Stimulated activated CD8-positive, alpha-beta memory T cell treated with anti-CD3 and anti-CD28 coated beads, Interleukin-7, amount 100 ng/mL, for 4 hours (primary cell): ENCODE measurements at places on chromosomes 5 and 9.

DNA sequence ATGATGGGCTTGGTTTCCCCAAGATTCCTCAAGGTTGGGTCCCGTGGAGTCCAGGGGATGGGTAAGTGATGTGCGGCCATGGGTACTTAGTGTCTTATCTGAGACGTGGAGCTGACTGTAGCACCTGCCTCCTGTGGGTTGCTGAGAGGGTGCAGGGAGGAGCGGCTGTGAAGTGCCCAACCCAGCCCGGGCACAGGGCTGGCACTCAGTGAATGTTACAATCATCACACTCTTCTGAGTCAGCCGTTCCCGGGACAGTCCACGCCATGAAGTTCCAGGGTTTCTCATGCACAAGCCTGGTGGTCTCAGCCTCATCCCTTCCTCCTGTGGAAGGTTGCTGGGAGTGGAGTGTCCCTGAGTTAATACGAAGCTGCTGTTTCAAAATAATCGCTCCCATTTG, 29.1 kb downstream of the NTNG2 start:
- DNase-seq, result no peak

- no peak for DNase-seq
Measured at GRCh38 chr5:45521067-45521466, 175.1 kb downstream of the HCN1 start.

GRCh38 chr9:14768405-14769229, 46.1 kb upstream of the CER1 start:
- DNase-seq, result no peak

DNA sequence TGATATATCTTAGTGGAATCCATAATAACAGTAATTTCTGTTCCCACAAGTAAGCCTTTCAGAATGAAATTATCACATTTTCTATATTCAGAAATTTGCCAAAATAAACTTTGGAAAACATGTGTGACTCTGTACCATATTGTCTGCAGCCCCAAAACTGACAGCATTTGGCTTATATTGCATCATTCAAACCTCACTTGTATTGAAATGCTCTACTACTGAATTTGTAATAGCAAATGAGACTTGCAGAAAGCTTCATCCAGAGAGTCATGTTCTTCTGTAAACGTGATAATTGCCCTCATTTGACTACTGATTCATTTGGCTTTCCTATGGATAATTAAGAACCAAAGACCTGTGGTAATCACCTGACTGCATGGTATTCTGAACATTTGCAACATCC, 1249.5 kb upstream of the CDH18 start:
- no peak for DNase-seq

GRCh38 chr9:107703651-107704050, 214.1 kb upstream of the KLF4 start:
- DNase-seq, result no peak
